ENCODE measurements at places on chromosomes 16 and 17.
A peak's percentile ranks its signal among the peaks of the same experiment; 100 is the strongest.

DNA sequence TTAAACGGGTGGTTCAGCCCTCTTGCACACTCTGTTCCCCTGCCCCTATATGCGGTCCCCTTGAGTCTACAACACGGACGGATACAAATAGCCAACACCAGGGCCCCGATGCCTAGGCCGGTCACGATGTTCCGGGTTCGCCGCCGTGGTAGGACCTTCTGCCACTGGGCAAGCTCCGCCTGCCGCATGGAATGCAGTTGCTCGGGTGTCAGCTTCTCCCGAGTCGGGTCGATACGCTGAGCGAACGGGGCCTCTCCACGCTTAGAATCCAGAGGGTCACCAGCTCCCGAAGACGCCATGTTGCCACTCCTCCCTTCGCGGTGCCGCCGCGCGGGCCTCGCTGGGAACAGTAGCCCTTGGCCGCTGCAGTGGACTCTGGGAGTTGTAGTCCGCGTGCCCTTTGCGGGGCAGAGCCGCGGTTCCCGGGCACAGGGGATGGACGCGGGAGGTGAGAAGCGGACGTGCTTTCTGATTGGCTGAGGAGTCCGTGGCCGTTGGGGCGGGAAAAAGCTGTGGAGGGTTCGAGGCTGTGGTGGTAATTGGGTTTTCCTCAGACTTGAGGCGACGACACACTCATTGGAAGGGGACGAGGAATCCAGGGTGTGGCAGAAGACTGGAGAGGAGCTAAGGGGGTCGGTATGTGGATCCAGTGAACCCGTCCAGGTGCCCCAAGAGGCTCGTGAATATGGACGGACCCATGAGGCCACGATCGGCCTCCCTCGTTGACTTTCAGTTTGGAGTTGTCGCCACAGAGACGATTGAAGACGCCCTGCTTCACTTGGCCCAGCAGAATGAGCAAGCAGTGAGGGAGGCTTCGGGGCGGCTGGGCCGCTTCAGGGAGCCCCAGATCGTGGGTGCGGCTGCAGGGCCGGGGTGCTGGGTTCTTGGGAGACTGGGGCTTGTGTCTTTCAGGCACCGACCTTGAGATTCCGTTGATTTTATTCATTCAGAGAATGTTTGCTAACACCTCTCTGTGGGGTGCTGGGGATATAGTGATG lies at the start of the genes CNTD1 and COA3:
TSS of gene CNTD1 (plus strand) at position 479 of the 998 bp plus-strand sequence. CDS start at position 686, 207 bp downstream.
TSS of gene COA3 (minus strand) at position 322 of the 998 bp plus-strand sequence. CDS start at position 299, 23 bp downstream.
- peak; percentile 71 for DNase-seq

DNA sequence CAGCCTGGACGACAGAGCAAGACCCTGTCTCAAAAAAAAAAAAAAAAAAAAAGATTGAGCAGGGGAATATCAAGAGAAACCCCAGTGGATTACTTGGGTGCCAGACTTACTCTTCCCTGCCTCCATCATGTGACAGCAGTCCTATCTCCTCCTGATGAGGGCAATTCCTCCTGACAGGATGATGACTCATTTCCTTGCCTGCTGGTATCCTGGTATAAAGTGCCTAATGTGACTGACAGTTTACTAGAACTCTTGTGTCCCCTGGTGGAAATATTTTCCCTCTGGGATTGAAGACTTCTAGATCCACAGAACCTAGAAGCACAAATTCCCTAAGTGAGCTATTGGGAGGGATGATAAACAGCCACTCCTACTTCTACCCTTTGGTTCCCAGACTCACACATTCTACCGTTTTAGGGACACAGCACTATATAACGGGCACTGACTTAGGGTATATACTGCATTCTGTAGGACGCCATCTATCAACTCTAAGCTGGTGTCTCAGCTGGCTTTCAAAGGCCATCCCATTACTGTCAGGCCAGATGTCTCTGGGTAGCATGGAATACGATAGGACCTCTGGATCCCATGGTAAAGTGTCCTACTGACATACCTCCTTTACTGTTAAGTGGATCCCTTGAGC lies 114.6 kb upstream of the MED13 start:
- no peak for DNase-seq

DNA sequence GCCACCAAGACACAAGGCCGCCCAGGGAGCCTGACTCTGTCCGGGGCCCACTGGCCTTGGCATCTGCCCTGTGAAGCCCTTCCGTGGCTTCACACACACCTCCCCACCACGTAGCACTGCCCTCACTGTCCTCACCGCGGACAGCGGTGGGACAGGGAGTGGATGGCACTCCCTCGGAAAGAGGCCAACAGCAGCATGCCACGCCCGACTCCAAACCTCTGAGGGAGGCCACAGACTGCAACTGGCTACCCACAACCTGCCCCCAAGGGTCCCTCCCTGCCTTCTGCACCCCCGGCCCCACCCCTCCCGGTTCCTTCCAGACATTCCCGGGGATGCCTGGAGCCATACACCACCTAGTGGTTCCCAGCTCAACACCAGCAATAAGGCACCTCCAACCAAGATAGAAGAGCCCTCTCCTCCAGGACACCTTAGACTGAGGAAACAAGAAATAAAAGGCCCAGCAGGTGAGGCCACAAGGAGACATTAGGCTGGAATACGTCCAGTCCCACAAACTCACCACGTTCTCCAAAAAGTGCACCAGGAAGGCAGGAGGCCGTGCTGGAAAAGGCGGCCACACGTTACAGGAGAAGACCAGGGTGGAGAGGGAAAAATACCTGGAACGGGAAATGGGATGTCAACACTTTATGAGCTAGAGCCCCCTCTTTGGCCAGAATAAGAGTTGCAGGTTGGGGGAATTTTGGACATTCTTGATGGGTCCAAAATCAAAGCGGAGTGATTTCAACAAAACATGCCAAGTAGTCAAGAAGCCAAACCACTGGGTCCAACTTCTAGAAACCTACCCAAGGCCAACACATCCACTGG lies 310.0 kb downstream of the SOX9 start:
- no peak for DNase-seq

DNA sequence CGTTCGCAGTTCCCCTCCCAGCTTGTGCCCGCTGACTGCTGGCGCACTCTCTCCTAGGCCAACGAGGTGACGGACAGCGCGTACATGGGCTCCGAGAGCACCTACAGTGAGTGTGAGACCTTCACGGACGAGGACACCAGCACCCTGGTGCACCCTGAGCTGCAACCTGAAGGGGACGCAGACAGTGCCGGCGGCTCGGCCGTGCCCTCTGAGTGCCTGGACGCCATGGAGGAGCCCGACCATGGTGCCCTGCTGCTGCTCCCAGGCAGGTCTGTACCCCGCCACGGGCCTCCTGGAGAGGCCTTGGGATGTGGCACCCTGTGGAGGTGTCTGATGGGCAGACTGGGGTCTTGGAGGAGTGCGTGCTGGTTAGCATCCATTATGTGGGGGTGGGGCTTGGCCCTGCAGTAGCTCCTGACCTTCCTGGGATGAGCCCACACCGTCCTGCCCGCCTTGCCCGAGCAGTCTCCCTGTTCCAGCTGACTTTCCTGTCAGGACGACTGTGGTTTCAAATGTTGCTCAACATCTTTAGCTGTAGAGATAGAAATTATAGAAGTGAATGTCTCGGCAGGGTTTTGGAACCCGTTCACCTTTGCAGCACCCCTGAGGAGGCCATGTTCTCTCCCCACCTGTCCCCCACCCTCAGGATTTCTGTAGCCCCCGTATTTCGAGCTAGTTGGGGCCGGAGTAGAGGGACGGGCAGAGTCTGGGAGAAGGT lies 44.9 kb upstream of the CAPN15 start:
- no peak for DNase-seq

- no peak for DNase-seq
Observed at GRCh38 chr16:4954714-4955113, 3.4 kb upstream of the SEC14L5 start.

DNA sequence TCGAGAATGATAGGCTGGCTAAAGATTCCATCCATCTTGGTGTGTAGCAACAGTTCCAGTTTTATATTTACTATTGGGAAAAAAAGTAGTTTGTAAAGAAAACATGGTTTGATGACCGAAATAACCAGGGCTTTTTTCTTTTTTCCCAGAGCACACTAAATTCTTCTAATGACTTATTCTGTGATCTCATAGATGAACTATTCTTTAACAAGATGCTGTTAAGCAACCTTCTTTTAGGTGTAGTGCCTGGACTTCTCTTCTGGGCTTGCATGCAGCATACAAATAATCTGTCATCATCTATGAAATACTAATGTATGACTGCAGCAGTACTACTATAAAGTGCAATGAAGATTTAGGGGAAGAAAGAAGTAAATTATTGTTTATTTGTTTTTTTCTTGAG lies 11.0 kb upstream of the CAPNS2 start:
- no peak for DNase-seq

- DNase-seq, result no peak
Observed at GRCh38 chr17:45784293-45784740, at the start of gene CRHR1. TSS of gene CRHR1 (plus strand) at chr17:45784320. CDS start at chr17:45784545, 225 bp downstream.

- no peak for DNase-seq
Observed at GRCh38 chr16:56289416-56289815, 98.1 kb downstream of the GNAO1 start.

GRCh38 chr17:36059406-36059805 lies 4.7 kb upstream of the CCL18 start:
- DNase-seq, result no peak

DNA sequence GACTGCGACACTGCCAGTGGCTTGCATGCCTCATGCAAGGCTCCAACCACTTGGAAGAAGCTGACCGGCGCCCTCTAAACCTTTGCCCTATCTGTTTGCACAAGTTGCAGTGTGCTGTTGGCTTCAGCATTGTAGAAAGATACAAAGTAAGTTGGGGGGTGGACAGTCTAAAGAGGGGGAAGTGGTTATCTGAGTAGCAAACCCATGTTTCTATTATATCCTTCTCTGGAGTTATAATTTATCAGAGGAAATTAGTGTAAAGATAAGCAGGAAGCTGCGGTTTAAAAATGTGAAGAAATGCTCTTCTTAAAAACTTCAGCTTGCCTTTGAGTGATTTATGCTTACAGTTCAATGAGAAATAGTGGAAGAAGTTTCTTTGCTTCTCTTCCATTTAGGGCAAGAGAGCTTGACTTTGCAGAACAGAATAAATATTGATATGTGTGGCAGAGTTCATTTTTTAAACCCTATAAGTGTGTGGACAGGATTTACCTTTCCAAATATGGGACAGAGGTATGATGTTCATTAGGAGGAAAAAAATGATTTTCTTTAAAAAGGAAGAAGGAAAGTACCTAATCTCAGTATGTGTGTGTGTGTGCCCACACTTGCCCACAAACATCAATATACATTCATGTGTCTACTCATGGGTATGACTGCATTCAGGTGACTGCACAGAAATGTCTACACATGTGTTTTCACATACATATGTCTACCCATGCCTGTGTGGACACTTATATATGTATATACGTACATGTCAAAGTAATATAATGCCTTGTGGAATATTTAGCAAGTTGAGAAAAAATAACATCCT lies 8.1 kb downstream of the AMZ2 start:
- no peak for DNase-seq

DNA sequence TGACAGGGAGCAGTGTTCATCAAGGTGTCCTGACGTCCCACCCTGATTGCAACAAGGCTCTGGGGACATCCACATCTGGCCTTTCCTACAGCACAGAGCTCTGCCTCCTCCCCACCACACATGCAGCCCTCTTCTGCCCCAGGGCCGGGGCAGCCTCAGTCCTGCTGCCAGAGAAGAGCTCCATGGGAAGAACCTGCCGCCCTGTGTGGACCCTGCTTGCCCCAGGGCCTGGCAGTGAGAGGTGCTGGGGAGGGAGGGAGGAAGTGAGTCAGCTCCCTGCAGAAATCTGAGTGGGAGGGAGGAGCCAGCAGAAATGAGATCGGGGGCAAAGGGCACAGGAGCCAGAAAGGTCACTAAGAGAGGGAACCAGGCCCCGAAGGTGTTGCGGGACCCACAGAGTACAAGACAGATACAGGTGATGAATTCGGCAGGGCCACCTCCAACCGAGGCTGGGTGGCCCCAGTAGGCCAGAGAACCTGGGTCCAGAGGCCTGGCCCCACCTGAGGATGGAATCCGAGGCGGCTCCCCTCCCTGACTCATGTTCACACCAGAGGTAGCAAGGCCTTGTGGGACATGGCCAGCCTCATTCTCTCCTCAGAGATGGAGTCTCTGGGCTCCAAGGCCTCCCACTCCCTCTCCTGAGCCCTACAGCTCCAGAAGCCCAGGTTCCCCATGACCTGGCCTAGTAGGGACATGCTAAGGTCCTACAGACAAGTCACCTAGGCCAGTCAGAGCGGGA lies 24.8 kb downstream of the MYO18A start:
- no peak for DNase-seq

- no peak for DNase-seq
Observed at GRCh38 chr16:82892324-82892723, 265.6 kb downstream of the CDH13 start.

DNA sequence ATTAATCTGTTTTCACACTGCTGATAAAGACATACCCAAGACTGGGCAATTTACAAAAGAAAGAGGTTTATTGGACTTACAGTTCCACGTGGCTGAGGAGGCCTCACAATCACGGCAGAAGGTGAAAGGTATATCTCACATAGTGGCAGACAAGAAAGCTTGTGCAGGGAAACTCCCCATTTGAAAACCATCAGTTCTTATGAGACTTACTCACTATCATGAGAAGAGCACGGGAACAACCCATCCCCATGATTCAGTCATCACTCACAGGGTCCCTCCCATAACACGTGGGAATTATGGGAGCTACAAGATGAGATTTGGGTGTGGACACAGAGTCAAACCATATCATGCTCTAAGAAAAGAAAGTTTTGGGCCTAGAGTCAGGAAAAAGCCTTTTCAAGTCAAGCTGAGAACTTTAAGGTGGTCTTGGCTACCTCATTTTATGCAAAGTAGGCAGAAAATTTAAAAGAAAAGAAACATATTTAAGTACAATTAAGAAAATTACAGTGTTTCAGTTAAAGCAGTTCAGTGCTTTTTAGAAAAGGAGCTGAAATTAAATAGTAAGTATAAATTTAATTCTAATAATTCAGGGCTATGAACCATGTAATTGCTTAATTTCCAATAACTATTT lies 24.9 kb upstream of the CRYM start:
- no peak for DNase-seq

DNA sequence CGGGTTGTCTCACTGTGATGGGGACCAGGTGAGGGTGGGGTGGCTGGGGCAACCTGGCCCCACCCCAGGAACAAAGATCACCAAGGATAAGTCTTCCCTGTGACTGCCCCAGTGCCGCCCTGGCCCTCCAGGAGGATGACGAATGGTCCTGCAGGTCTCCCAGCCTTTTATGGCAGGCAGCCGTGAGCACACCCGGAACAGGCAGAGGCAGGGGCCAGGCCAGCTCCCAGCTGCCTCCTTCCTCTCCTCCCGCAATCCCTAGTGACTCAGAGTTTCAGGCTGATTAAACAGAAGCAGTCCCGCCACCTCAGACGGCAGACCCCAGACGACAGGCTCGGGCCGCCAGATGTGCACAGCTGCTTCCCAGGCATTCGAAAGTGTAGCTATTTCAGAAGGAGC lies 13.3 kb downstream of the JUP start:
- no peak for DNase-seq

Data from NCI-H1048 (cell line).